ENCODE measurements at places on chromosomes 5 and 9.
A peak's percentile ranks its signal among the peaks of the same experiment; 100 is the strongest.

DNA sequence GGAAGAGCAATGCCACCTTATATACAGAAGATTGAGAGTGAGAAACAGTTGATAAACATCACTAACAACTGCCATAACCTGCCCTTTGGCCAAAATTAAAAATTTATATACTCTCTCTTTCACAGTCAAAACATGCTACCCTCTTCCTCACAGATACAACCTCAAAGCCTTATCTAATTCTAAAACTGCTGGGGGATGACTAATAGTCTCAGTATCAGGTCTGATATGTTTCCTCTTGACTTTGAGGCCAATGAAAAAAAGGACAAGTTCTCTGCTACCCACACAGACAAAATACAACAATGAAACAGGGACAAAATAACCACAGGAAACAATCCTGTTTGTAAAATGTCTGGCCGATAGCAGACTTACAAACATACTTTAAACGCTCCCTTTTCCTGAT is 485.6 kb upstream of the NUDT12 start:
- no peak for DNase-seq

GRCh38 chr9:15211160-15211814 is 95.7 kb downstream of the TTC39B start:
- peak; percentile 19 for DNase-seq

DNA sequence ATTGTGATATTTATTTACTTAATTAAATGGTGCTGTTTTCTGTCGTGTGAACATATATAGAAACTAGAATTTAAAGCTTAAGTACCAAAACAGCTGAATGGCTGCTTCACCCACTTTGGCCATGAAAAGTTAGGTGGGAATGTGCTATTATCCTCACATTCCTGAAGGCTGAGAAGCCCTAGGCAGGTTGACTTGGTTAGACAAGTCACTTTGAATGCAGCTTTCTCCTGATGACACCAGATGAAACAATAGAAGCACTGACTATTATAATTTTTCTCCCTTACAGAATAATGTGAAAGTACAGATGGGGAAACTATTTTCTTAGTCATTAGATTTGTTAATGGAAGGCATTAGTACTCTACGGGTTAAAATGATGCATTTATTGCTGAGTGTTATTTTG is 65.1 kb upstream of the C5orf46 start:
- DNase-seq, result no peak

DNA sequence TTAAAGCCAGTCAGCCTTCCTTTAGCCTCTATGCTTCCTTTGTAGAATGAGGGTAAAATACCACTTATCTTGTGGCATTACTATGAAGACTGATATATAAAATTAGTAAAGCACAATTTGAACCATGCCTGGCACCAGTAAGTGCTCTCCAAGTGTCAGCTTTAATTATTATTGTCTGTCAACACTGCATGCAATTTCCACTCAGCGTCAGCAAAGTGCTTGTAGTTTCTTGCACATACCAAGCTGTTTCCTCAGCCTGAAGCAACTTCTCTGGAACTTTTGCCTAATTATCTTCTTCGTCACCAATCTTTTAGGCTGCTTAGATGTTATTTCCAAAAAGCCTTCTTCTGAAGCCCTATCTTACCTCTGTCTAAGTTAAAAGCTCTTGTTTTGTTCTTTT is 177.3 kb downstream of the CDC42SE2 start:
- DNase-seq, result no peak

DNA sequence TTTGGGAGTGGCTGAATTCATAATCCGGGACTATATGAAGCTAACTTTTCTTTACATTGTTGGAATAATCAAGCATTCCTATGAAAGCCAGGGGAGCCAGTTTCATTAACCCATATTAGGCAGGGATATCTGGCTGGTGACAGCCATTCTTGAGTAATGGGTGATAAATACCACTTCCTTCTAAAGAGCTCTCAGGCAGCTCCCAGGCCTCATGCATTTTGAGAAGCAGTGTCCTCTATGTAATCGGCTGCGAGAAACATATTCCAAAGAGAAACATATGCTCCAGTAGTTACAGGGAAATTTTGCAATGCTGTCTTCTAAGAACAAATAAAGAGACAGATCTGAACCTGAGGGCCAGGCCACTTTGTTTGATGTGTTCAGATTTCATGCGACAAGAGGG is 83.1 kb downstream of the MSX2 start:
- DNase-seq, result no peak

- no peak for DNase-seq
Measured at GRCh38 chr9:20650750-20651299, 28.5 kb upstream of the MLLT3 start.

DNA sequence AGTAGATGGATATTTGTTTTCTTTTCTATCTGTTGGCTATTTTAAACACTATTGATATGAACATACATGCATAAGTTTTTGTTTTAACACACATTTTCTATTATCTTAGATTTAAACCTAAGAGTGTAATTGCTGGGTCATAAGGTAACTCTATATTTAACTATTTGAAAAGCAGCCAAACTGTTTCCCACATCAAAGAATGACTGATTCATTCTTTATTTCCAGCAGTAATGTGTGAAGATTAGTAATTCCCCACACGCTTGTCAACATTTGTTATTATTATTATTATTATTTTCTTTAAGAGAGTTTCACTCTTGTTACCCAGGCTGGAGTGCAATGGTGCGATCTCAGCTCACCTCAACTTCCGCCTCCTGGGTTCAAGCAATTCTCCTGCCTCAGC is 1495.8 kb downstream of the EFNA5 start:
- no peak for DNase-seq

DNA sequence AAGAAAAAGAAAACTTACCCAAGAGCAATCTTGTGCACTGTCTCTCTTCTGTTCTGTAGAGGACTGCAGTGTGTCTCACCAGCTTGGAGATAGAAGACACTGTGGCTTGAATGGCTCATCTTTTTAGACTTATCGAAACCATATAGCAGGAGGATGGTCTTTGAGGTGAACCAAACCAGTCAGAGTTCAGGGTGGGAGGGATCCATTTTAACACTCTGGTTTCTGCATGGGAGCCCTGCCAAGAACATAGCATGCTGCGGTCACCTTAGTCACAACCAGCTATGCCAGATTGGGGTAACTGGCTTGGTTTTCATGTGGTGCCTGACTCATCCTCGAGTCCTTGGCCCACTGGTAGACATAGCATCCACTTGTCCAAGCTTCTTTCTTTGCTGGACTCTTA is 135.1 kb downstream of the PAPPA start:
- no peak for DNase-seq

GRCh38 chr5:132387640-132388117 is 18.2 kb downstream of the SLC22A5 start:
- DNase-seq, result no peak

- no peak for DNase-seq
Measured at GRCh38 chr5:5381310-5381913, 41.1 kb upstream of the ICE1 start.

- DNase-seq, result no peak
Measured at GRCh38 chr5:143229426-143229895, 174.0 kb downstream of the NR3C1 start.

- no peak for DNase-seq
Measured at GRCh38 chr5:135353952-135354721, 44.9 kb downstream of the MACROH2A1 start.

- no peak for DNase-seq
Measured at GRCh38 chr5:23506329-23507236, 826 bp upstream of the PRDM9 start.

DNA sequence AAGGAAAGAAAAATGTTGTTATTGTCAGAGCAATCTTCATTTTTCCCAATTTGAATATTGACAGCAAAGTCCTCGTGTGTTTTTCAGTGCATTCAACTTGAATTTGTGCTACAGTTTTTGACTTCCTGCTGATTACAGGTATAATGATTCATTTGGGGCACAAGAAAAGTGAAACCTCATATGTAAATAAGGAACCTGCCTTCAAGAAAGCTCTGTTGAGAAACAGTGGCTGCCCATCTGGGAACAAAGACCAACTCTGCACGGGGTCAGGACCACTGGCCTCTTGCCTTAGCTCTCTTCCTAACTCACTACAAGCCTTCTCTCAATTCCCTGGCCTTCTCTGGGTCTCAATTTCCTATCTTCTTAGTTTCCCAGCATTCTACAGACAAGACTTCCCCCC is 21.0 kb downstream of the TIMD4 start:
- no peak for DNase-seq

DNA sequence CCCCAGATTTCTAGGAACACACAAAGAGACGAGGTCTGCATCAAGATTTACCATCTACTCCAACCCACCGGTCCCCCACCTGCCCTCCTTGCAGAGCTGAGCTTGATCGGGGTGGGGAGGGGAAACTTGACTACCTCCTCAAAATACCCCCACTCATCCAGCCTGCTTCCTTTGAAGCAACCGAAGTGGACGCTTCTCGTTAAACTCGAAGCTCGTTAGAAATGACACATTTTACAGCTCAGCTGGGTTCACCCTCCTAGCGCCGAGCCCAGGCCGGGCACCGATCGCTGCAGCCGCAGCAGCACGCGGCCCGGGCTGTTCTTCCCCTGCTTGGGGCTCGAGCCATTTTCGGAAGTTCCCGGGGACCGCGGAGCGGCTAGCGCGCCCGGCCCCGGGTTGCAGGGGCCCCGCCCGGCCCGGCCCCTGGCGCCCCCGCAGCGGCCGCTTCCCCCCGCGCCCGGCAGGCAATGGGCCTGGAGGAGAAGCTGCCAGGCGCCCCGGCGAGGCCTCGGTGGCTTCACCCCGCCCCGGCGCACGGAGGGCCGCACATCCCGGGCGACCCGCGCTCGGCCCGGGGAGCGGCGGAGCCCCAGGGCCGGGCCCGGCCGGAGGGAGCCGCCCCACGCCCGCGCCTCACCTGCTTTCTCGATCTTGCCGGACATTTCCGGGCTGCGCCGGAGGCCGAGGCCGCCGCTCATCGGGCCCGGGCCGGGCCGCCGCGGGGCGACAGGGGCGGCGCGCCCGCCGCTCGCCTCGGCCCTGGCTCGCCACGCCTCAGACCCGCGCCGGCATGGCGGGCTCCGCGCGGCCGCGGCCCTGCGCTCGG is 530 bp downstream of the RAPGEF1 start:
- no peak for DNase-seq

DNA sequence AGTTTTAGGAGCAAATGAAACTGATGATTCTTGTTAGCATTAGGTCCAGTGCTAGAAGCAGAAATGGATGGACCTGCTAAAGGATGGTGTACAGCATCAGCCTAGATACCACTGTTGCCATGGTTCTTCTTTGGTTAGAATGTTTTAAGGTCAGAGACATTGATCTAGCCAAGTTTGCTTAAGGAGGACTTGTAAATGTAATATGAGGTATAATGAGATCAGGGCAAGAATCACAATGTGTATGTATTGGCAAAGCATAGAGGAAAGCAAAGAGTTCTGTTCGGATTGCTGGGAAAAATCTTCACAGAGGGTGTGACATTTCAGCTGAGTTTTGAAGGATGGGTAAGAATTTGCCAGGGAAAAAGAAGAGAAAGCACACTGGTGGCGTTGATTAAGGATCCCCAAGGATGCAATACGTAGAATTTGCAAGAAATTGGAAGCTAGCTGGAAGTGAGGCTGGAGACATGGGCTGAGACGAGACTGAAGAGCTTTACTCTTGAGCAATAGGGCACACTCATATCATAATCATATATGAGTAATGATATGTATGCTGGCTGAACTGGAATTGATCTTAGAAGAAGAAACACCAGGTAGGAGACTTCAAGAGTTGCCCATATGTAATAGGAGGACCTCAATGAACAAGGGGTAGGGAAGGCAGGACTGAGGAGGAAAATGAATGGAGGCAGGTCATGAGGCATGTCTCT is 102.0 kb downstream of the ZNF462 start:
- DNase-seq, result no peak

DNA sequence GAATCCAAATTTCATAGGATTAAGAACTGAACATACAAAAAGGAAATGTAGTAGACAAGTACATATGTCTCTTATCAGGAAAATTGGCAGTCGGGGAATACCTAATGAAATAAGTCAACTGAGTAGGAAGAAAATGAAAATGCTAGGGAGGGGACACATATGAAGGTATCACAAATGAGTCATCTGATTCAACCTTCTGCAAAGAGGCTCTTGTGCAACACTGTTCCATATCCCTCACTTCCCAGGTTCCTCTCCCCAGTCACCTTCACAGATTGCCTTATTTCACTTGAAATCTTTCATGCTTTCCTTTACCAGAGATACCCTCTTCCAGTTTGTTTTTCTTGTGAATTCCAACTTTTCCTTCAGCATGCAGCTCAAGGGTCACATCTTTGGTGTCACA is 139.0 kb downstream of the RFX3 start:
- no peak for DNase-seq

GRCh38 chr5:80577707-80578106 is 7.6 kb upstream of the ANKRD34B start:
- no peak for DNase-seq

GRCh38 chr9:109843641-109844040 is 63.6 kb downstream of the PALM2AKAP2 start:
- no peak for DNase-seq

GRCh38 chr5:105639511-105639910 is 2031.2 kb downstream of the EFNA5 start:
- DNase-seq, result no peak

DNA sequence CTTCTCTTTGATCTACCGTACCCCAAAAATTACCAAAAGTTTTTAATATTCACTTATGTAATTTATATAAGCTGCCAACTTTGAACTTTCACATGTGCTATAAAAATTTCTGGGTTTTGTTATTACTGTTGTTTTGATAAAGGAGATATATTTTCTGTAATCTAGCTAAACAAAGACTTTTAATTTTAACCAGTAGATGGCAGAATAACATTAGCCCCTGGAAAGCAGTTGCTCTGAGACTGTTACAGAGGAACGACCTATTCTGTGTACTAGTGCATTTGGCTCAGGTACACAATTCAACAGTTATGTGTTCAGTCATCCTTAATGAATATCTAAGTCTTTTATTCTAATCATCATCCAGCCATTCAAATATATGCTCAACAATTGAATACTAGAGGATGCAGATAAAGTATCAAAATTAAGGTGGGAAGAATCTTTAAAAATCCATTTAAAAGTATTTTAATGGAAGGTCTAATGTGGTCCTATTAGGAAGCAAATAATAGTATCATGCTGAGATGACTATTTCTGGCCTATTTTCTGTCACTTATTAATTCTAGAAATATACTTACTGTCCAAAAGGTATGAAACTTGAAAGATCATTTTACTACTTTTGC is 8.6 kb downstream of the KLHL9 start:
- DNase-seq, result no peak

- DNase-seq, result no peak
Measured at GRCh38 chr5:126471247-126471646, 48.0 kb downstream of the GRAMD2B start.

DNA sequence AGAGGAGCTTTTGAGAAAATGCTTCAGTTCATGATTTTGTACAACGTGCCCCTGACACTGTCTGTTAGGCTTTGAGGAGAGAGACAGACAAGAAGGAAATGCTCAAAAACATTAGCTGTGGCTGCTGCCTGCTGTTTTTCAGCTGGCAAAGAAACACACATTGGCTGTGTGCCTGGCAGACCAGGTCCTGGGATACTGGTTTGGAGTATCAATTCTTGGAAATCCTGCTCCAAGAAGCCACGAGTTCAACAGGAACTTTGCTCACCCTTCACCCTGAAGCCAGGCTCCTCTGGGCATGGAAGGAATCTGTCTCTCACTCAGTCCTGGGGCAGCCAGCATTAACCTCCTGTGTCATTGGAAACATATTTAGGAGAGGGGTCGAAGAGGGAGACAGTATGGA is 245.5 kb downstream of the AUH start:
- no peak for DNase-seq

- no peak for DNase-seq
Measured at GRCh38 chr9:127586096-127586495, 26.0 kb upstream of the STXBP1 start.

GRCh38 chr5:134242146-134242545 is 16.3 kb upstream of the PPP2CA start:
- DNase-seq, result no peak

- no peak for DNase-seq
Measured at GRCh38 chr5:32504989-32505596, 60.6 kb upstream of the ZFR start.

- DNase-seq, result no peak
Measured at GRCh38 chr5:103674251-103674650, 111.7 kb upstream of the NUDT12 start.

All from activated CD4-positive, CD25-positive, alpha-beta regulatory T cell (primary cell).